ENCODE measurements at places on chromosomes 2 and 18. TPM values are rescaled to one million over a fixed set of nuclear protein-coding genes. Genes with fewer than 3 reads are reported as not detected.

The ACADL gene
- total RNA-seq, result not detected

The DSG2 gene
- 0.41 TPM for total RNA-seq

The C2orf78 gene
- total RNA-seq, result not detected

The ALK gene
- total RNA-seq, result not detected

The STPG4 gene
- total RNA-seq, result not detected

The RNF152 gene
- 0.18 TPM for total RNA-seq

DNA sequence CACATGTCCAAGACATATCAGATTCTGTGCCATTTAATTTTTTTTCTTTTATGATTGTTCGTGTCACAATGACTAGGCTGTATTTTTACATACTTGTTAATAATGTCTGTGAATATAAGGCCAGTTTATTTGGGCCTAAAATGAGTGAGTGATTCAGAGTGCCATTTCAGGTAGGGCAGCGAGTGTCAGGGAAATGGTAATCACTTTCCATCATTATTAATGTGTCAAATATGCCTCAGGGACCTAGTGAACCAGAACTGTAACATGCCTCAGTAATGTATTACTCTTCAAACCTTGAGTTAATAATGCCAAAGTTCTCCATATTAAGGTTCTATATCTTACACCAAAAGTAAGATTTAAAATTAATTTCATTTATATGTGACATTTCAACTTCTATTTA lies 8.6 kb downstream of the FAM171B start:
- no peak for DNase-seq
- H3K4me1 ChIP-seq, result no peaks in the 10 kb centered on the region

DNA sequence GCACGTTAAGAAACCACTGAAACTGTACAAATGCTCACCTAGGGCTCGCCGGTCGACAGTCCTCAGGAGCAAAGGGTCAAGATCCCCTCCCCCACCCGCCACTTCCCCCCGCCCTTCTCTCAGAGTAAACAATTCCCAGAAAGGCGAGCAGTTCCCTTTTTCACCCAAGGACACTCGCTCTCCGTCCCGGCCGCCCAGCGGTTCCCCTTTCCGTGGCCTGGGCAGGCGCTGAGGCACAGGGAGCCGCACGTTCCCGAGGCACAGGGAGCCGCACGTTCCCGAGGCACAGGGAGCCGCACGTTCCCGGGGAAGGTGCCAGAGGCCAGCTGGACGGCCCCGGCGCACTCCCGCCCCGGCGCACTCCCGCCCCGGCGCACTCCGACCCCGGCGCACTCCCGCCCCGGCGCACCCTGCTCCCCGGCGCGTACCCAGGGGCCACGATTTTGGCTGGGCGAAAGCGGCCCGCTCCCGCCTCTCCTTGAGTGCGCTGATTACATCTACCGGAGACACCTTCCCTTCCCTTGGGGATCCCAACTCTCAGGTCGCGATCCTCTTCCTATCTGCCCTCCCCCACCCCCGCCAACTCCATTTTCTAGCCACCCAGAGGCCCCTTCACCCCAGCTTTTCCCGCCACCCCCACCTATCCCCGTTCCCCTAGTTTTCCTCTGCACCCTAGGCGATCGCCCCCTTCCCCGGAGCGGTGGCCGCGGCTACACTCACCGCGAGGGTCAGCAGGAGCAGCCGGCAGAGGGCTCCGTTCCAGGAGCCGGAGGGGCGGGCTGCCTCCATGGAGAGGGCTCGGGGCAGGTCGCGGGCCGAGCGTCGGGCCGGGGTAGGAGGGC lies 817 bp downstream of the DSC2 start:
- no peaks in the 10 kb centered on the region for H3K4me1 ChIP-seq
- H3K27me3 ChIP-seq, result peaks cover 17% of the 10 kb centered on the region
- H3K36me3 ChIP-seq, result peaks cover 1% of the 10 kb centered on the region
- DNase-seq, result no peak

- H3K4me3 ChIP-seq, result no peak overlapping the region
- H3K27me3 ChIP-seq, result no peaks in the 10 kb centered on the region
- peaks cover 8% of the 10 kb centered on the region for H3K4me1 ChIP-seq
- H3K36me3 ChIP-seq, result no peaks in the 10 kb centered on the region
- no peak overlapping the region for H3K27ac ChIP-seq
- DNase-seq, result peak; percentile 20
Measured at GRCh38 chr2:58571181-58571852, 330.2 kb upstream of the FANCL start.

DNA sequence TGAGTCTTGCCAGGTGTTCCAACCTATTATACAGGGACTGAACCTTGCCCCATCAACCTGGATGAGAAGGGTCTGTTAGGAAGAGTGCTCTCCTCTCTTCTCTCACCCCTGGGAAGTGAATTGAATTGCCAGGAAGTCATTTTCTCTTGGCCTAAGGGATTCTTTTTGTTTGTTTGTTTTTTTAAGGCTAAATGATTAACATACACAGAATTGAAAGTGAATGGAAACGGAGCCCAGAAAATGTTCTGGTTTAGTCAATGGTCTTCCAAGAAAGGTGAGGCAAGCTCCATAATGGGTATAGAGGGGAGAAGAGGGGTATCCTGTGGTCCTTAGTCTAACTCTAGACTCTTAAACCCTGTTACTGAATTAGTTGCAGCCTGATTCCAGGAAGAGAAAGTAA lies 189.1 kb downstream of the FSHR start:
- H3K27ac ChIP-seq, result no peak overlapping the region
- H3K4me1 ChIP-seq, result no peaks in the 10 kb centered on the region
- no peaks in the 10 kb centered on the region for H3K27me3 ChIP-seq
- no peak for DNase-seq
- H3K4me3 ChIP-seq, result no peak overlapping the region

DNA sequence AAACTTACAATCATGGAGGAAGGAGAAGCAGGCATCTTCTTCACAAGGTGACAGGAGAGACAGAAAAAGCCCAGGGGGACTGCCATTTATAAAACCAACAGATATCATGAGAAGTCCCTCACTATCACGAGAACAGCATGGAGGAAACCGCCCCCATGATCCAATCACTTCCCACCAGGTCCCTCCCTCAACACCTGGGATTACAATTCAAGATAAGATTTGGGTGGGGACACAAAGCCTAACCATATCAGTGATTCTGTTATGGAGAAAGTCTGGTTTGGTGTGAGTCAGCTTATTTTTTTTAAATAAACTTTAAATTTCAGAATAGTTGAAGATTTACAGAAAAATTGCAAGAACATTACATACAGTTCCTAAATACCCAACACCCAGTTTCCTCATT lies 84.7 kb upstream of the SP3 start:
- H3K4me3 ChIP-seq, result no peak overlapping the region
- DNase-seq, result no peak
- H3K27me3 ChIP-seq, result peaks cover 2% of the 10 kb centered on the region
- H3K4me1 ChIP-seq, result no peaks in the 10 kb centered on the region
- H3K36me3 ChIP-seq, result no peaks in the 10 kb centered on the region
- H3K27ac ChIP-seq, result no peak overlapping the region

DNA sequence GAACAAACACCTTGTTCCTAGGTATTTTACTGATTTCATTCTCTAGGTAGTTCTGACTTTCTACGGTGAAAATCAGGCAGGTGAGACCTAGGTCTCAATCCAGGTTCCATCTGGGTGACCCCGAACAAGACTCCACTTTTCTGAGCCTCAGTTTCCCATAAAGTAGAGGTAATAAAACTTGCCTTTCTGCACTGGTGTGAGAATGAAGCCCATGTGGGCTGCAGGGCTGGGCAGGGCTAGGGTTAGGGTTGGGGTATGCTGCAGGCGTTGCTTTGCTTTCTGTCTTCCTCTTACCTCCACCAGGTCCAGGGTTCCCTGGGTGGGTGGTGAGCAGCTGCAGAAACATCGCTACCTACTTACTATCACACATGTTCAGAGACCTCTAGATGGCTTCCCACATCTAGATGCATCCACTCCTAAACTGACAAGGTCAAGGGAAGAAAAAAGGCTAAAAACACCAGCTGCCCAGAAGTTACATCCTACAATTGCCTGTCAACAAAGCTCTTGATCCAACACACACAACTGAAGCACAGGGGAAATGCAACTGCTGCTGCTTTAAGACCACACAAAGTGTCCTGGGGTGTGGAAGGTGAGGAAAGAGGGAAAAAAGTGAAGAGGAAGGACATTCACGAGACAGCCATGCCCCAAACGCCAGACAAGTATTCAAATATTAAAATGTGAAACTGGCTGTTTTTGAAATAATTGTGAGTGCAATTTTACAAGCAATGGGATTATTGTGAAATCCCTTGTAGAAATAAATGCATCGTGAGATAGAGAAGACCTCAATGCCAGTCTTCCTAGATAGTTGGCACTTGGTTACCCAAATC lies 23.5 kb downstream of the MBP start:
- H3K4me3 ChIP-seq, result no peak overlapping the region
- no peak for DNase-seq
- peaks cover 77% of the 10 kb centered on the region for H3K36me3 ChIP-seq
- H3K4me1 ChIP-seq, result peaks cover 92% of the 10 kb centered on the region

DNA sequence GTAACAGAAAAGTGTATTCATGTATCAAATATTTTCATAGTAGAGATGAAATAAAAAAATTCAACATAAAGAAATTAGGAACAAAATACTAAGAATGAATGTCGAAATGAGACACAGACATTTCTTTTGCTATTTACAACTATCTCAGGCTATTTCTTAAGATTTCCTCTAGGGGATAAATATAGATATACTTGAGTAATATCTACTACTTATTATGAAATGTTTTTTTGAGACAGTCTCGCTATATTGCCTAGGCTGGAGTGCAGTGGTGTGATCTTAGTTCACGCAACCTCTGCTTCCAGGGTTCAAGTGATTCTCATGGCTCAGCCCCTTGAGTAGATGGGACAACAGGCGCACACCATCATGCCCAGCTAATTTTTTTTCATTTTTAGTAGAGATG lies 326.1 kb downstream of the RNF144A start:
- H3K4me3 ChIP-seq, result no peak overlapping the region
- no peaks in the 10 kb centered on the region for H3K36me3 ChIP-seq
- no peak overlapping the region for H3K27ac ChIP-seq
- peaks cover 8% of the 10 kb centered on the region for H3K4me1 ChIP-seq
- DNase-seq, result no peak
- no peaks in the 10 kb centered on the region for H3K27me3 ChIP-seq

DNA sequence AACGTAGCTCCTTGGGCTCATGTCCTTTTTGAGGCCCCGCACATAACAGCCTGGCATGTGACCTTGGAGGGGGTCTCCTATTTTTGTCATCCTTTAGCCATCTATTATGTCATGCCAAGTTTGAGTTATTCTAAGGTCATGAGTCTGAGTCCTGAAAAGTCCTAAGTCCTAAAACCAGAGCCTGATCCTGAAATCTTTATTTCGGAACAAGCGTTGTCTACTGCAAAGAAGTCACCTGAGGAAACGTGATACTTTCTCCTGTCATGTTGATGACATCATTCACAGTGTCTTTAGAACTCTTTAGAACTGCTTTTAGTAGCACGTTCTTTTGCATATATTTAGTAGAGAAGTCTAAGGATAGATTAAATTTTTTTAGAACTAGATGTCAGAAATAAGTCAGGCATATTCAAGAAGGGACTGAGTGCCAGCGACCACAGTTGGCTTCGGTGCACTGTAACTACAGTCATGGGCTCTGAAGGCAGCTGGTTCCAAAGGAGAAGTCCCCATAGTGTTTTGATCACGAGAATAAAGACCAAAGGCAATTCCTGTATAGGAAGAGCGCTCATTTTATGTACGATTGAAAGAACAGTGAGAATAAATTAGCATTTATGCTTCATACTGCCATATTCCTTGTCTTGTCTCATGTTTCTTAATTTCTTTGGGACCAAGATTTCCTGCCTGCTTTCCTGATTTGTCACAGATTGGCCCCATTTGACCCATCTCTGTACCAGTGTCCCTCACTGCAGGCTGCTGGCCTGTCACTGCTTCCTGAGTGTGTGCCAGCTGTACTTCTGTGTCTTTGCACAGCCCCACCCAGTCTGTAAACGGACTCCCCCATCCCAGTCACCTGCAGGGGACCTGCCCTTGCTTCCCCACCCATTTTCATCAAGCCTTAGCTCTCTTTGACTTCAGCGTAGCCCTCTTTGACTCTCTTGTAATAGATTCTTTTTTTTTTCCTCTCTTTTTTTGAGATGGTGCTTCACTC lies 75.8 kb downstream of the ASAP2 start:
- DNase-seq, result no peak
- H3K4me3 ChIP-seq, result no peak overlapping the region
- no peaks in the 10 kb centered on the region for H3K4me1 ChIP-seq
- H3K27ac ChIP-seq, result no peak overlapping the region
- H3K36me3 ChIP-seq, result no peaks in the 10 kb centered on the region
- H3K27me3 ChIP-seq, result no peaks in the 10 kb centered on the region

DNA sequence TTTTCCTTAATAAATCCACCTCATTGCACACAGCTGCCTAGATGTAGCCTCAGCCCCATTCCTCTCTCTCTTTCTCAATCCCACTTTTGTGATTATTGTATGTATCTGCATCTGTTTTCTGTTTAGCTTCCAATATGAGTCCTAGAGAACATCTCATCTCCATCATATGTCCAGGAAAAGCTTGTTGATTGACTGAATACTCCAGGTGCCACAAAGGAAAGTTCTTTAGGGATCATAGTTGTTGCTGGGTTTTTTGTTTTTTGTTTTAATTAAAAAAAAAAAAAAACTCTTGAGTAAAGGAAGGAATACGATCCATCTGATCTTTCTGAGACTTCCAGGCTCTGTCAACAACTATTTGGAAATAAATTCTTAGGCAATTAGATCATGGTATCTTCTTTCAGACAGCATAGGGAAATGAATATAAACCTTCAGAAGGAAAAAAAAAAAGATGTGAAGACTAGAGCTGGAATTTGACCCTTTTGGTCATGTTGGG lies 42.5 kb downstream of the KIAA2012 start:
- H3K4me1 ChIP-seq, result no peaks in the 10 kb centered on the region
- H3K27me3 ChIP-seq, result peaks cover 18% of the 10 kb centered on the region
- no peak overlapping the region for H3K27ac ChIP-seq
- no peak for DNase-seq
- H3K36me3 ChIP-seq, result no peaks in the 10 kb centered on the region
- no peak overlapping the region for H3K4me3 ChIP-seq

GRCh38 chr2:239216614-239217273 lies 184.1 kb downstream of the HDAC4 start:
- peak; percentile 67 for DNase-seq
- peaks cover 60% of the 10 kb centered on the region for H3K4me1 ChIP-seq
- H3K4me3 ChIP-seq, result peak overlapping the region; percentile 62
- H3K36me3 ChIP-seq, result peaks cover 5% of the 10 kb centered on the region

- no peak overlapping the region for H3K4me3 ChIP-seq
- DNase-seq, result no peak
- H3K36me3 ChIP-seq, result no peaks in the 10 kb centered on the region
- no peak overlapping the region for H3K27ac ChIP-seq
- H3K27me3 ChIP-seq, result no peaks in the 10 kb centered on the region
- no peaks in the 10 kb centered on the region for H3K4me1 ChIP-seq
Measured at GRCh38 chr2:71557321-71557720, 104.0 kb downstream of the DYSF start.

Measured in activated CD8-positive, alpha-beta T cell treated with anti-CD3 and anti-CD28 coated beads for 36 hours (primary cell).